Muscle of arm (tissue), 14 donors: ENCODE measurements at places on chromosomes 2 and 18. TPM values are rescaled to one million over a fixed set of nuclear protein-coding genes. Genes with fewer than 3 reads are reported as not detected.

CCDC74A gene
- 1.2 TPM for polyA plus RNA-seq

DNA sequence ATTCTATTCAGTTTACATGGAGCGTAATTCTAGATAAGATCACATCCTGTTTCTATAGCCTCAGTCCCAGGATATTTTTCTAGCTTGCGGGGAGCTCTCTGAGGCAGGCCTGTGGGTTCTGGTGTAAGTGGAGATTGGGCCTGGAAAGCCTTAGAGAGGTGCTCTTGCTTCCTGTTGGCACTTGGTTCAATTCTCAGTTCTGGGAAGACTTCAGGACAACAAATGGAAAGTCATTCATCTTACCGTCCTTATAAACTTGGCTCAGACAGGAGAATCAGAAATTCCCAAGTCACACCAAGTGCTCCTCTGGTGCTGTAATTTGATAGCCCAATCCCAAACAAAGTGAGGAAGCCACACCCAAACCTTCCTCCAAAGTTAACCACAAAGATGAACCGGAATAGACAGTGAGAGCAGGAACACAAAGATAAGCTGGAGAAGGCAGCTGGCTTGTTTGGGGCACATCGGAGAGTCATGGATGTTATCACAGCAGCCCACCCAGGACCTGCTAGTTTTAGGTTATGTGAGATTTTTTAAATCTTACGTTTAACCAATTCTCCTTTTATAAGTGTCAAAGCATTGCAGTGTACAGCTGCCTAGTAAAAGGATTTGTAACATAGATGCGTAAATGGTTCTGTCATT, 144.3 kb upstream of the MAP3K20 start:
- DNase-seq: peak; percentile 38

DNA sequence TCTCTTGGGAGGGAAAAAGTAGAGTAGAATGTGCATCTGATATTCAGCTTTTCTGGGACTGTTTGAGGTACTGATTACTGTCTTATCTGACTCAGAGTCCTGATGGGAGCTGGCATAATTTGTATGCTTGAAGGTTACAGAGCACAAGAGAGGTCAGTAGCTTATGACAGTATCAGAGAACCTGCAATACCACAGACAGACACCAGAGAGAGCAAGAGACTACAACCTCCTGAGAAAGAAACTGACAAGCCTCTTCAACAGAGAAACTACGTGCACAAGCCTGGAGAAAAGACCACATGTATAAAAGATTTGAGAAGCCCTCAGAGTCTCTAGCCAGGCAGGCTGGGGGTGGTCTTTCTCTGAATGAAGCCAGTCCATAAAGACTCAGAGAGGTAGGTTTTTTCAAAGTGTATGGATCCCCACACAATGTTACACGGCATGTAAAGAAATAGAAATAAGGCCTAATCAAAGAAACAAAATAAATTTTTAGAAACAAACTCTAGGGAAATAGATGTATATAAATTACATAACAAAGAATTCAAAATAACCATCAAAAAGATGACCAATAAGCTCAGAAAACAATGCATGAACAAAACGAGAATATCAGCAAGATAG, 568.3 kb downstream of the LRRTM4 start:
- peak; percentile 18 for DNase-seq

DNA sequence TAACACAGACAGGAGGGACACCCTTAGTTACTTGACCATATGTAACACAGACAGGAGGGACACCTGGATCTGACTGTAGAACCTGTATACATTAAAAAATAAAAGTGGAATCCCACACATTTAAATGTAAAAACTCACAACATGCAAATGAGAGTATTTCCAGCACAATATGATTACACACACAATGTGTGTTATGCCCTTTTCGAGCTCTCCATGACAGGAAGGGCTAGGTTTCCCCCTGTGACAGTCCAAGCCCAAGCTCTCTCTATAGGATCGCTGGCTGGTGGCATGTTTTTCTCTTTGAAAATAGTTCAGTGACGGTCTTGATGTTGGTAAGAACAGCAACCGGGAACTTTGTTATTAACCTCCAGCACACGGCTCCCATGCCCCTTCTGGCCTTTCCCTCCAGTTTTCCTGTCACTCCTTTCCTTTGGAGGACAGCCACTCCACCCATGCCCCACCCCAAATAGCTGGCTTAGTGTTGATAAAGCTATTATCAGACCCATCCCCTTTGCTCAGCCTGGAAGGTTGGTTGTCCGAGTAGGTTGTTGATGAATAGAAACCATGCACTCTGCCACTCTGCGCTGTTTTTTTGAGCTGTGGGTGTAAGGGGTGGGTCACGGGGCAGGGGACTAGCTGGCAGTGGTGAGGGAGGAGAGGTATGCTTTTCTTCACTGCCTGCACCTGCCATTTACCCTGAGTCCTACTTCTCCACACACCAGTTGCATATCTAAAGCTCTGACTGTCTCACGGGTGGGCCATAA, 2.7 kb downstream of the RASGRP3 start:
- DNase-seq: no peak
